ENCODE measurements at places on chromosomes 3 and 15.

GRCh38 chr15:74405823-74406222 is 27.9 kb downstream of the SEMA7A start:
- DNase-seq, result no peak

- no peak for DNase-seq
These were observed 120.6 kb downstream of the PPM1L start for GRCh38 chr3:160876643-160877042.

DNA sequence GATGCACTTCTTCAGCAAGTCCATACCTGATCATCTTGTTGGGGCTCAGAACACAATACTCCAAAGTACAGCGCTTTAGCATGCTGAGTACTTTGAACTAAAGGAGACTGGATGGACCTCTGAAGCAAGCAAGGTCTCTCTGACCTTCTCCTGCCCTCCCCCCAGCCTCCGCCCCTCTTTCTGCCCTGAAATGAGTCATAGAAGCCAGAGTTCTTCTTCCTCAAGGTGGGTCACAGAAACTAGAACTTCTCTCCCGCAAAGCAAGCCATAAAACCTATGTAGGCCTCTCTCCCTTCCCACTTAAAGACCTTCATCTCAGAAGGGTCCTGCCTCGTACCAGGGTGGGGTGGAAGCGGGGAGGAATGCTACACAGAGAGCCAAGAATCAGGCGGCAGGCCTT is 230.5 kb upstream of the PROK2 start:
- DNase-seq, result no peak

- DNase-seq, result no peak
These were observed 51.7 kb downstream of the CASR start for GRCh38 chr3:122235147-122235546.

- DNase-seq, result no peak
These were observed 119.9 kb downstream of the CADPS start for GRCh38 chr3:62755285-62755684.

DNA sequence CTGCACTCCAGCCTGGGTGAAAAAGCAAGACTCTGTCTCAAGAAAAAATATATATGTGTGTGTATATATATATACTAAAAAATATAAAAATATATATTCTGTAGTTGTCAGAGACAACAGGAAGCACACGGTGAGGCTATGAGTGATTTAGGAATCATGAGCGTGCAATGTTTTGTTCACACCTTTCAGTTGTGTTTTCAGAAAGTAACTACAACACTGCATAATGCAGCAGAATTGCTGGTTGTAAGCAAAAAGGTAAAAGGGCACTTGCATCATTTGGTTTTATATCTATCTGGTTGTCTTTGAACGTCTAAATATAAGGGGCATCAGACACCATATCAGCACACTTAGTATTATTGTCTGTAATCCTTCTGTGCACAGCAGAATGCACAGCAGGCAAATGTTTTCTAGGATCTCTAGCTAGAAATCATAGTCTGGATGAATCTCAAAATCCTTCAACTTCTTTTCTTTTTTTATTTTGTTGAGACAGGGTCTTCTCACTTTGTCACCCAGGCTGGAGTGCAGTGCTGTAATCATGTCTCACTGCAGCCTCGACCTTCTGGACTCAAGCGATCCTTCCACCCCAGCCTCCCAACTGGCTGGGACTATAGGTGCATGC is 44.8 kb downstream of the CCR3 start:
- DNase-seq, result no peak

- no peak for DNase-seq
These were observed 409.8 kb upstream of the TMCO5A start for GRCh38 chr15:37524601-37525000.

GRCh38 chr15:65414841-65415621 is 7.7 kb downstream of the IGDCC4 start:
- no peak for DNase-seq

- no peak for DNase-seq
These were observed 27.6 kb downstream of the TBC1D23 start for GRCh38 chr3:100288288-100288894.
